ENCODE measurements at places on chromosomes 1 and 21. TPM values are rescaled to one million over a fixed set of nuclear protein-coding genes. Genes with fewer than 3 reads are reported as not detected.

- no peak overlapping the region for H3K27ac ChIP-seq
- no peaks in the 10 kb centered on the region for H3K36me3 ChIP-seq
- no peaks in the 10 kb centered on the region for H3K4me1 ChIP-seq
- no peak for DNase-seq
Measured at GRCh38 chr1:66207484-66207883, 326.5 kb upstream of the SGIP1 start.

DNA sequence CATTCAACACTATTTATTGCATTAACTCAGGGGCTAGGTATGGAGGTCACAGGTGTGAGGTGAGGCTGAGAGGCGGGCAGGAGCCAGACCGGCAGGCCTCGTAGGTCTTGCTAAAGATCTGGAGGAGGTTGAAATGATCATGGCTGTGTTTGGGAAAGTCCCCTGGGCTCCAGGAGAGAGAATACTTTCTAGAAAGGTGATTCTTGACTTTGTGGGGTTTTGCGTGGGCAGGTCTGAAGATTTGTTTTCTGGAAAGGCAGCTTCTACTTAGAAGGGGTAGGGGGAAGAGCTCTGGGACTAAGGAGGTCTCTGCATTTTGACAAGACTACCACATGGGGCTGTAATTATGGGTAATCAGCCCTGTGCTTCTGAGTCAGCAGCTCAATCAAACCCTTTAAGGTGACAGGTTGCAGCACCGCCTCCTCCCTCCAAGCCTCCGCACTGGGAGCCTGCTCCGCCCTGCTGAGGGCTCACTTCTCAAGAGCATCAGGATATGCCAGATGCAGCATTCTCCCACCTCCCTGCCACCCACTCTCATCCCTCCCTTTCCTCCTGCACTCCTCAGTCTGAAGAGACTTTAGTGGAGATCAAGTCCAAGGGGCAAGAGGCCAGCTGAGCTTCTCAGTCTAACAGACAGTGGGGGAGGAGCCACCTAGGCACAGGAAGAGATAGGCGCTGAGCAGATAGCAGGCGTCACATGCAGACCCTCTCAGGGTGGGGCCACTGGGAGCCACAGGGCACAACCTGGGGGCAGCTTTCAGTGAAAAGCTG lies 30.5 kb downstream of the SLC30A1 start:
- DNase-seq = no peak
- H3K4me3 ChIP-seq = no peak overlapping the region
- no peaks in the 10 kb centered on the region for H3K4me1 ChIP-seq
- no peak overlapping the region for H3K27ac ChIP-seq
- no peaks in the 10 kb centered on the region for H3K27me3 ChIP-seq
- H3K36me3 ChIP-seq = no peaks in the 10 kb centered on the region

- DNase-seq = no peak
- H3K4me3 ChIP-seq = no peak overlapping the region
- H3K36me3 ChIP-seq = no peaks in the 10 kb centered on the region
- peaks cover 11% of the 10 kb centered on the region for H3K4me1 ChIP-seq
- no peak overlapping the region for H3K27ac ChIP-seq
Measured at GRCh38 chr1:232611834-232612233, 18.1 kb downstream of the SIPA1L2 start.

DNA sequence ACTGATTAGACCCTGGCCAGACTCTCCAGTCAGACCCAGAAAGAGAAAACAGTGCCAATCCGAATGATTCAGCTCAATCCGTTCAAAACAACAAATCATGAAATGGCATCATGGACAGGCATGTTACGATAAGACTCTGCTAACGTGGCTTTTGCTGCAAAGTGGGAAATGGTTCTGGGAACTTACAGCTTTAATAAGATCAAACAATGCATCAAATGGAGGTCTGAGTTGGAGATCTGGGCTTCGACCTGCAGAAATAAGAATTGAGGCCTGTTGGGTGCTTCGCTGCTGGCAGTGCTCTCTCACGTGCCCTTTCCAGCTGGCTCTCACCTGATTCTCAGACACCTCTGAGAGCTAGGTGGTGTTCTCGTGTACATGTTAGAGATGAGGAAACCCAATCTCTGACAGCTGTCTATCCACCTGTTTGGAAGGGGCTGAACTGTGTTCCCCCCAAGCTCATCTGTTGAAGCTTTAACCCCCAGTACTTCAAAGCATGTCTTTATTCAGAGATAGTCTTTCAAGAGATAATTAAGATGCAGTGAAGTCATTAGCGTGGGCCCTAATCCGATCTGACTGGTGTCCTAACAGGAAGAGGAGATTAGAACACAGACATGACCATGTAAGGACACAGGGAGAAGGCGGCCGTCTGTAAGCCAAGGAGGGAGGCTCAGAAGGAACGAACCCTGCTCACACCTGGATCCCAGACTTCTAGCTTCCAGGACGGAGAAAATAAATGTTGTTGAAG lies 45.5 kb upstream of the ETS2 start:
- H3K27ac ChIP-seq = no peak overlapping the region
- H3K36me3 ChIP-seq = no peaks in the 10 kb centered on the region
- H3K27me3 ChIP-seq = no peaks in the 10 kb centered on the region
- DNase-seq = no peak
- no peak overlapping the region for H3K4me3 ChIP-seq

DNA sequence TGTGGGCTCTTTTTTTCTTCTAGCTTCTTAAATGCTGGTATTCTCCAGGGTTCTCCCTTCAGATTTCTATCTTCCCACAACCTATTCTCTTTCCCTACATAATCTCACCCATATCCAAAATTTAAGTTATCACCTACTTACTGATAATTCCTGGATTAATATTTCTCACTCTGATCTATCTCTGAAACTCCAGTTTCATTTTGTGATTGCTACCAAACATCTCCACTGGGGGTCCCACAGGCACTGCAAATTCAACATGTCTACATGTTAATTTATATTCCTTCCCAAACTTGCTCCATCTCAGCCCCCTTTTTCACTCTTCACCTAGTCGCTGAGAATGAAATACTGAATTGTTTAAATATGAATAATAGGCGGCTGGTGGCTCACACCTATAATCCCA lies 9.9 kb upstream of the C1orf141 start:
- H3K36me3 ChIP-seq = no peaks in the 10 kb centered on the region
- H3K27me3 ChIP-seq = no peaks in the 10 kb centered on the region
- H3K4me3 ChIP-seq = no peak overlapping the region
- no peak for DNase-seq

DNA sequence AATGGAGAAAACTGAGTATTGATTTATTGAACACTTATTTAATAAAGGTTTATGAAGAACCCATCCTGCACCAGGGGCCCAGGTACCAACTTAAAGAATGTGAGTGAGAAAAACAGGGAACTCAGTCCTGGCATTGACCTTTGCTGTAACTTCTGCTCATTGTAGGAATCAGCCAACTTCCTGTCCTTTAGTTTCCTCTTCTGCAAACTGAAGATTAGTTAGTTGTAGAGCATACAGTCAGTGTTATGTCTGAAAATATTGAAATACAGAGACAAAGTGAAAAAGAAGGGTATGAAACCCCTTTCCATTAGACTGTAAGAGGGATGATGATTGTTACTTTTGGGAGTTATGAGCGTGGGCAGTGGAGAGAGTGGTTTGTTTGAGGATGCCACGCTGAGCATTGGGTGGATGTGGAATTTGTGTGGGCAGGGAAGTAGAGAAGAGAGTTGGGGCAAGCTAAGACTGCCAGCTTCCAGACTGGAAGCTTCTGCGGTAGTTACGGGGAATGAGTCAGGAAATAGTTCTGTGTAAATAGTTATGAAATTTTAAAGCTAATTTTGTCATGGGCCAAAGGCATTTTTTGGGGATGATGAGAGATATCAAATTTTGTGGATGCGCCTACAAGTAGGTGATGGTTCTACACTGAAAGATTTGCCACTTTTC lies 89.2 kb downstream of the GPR88 start:
- peaks cover 33% of the 10 kb centered on the region for H3K4me1 ChIP-seq
- H3K4me3 ChIP-seq = no peak overlapping the region
- no peaks in the 10 kb centered on the region for H3K36me3 ChIP-seq
- H3K27ac ChIP-seq = no peak overlapping the region
- no peaks in the 10 kb centered on the region for H3K27me3 ChIP-seq

DNA sequence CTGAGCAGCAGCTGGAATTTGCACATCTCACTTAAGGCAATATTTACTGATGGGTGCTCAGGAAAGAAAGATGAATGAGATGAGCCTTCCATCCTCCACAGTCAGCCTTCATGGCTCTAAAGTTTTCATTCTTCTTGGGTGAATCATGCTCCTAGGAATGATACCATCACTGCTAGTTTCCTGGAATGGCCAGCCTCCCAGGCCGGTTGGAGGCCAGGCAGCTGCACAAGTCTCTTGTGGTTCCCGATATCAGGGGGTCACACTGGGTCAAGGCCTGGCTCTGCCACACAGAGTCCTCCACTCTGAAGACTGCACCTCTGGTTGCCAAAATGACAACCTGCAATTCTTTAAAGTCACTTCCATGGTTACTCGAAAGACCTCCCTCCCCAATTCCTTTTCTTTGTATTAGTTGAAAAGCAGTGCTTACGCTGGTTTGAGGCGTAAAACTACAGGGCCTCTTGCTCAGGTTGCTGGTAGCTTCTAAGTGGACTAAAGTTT lies 46.2 kb upstream of the PALMD start:
- H3K27ac ChIP-seq = peak overlapping the region; percentile 72
- H3K4me3 ChIP-seq = no peak overlapping the region
- H3K27me3 ChIP-seq = no peaks in the 10 kb centered on the region
- H3K36me3 ChIP-seq = no peaks in the 10 kb centered on the region
- H3K4me1 ChIP-seq = peaks cover 8% of the 10 kb centered on the region

GRCh38 chr1:156533568-156534220 lies 33.1 kb upstream of the MEF2D start:
- H3K4me3 ChIP-seq = no peak overlapping the region
- no peaks in the 10 kb centered on the region for H3K4me1 ChIP-seq
- H3K27ac ChIP-seq = no peak overlapping the region

- no peak for DNase-seq
- H3K27me3 ChIP-seq = no peaks in the 10 kb centered on the region
- no peaks in the 10 kb centered on the region for H3K4me1 ChIP-seq
- no peaks in the 10 kb centered on the region for H3K36me3 ChIP-seq
- H3K27ac ChIP-seq = no peak overlapping the region
Measured at GRCh38 chr1:88661188-88661587, 22.9 kb upstream of the PKN2 start.

GRCh38 chr21:29419422-29419821 lies 120.7 kb downstream of the BACH1 start:
- H3K4me3 ChIP-seq = no peak overlapping the region
- no peaks in the 10 kb centered on the region for H3K4me1 ChIP-seq

- DNase-seq = no peak
- peaks cover 9% of the 10 kb centered on the region for H3K4me1 ChIP-seq
- no peak overlapping the region for H3K4me3 ChIP-seq
- H3K27me3 ChIP-seq = no peaks in the 10 kb centered on the region
Measured at GRCh38 chr1:26009796-26010447, 11.7 kb upstream of the EXTL1 start.

- no peak overlapping the region for H3K27ac ChIP-seq
- DNase-seq = no peak
- H3K4me1 ChIP-seq = peaks cover 8% of the 10 kb centered on the region
- H3K27me3 ChIP-seq = no peaks in the 10 kb centered on the region
- H3K4me3 ChIP-seq = no peak overlapping the region
Measured at GRCh38 chr1:67952071-67952470, 98.4 kb downstream of the DIRAS3 start.

GRCh38 chr1:12141163-12141850 lies 25.5 kb upstream of the TNFRSF1B start:
- H3K4me1 ChIP-seq = peaks cover 10% of the 10 kb centered on the region
- no peak for DNase-seq
- no peaks in the 10 kb centered on the region for H3K36me3 ChIP-seq
- no peak overlapping the region for H3K27ac ChIP-seq

DNA sequence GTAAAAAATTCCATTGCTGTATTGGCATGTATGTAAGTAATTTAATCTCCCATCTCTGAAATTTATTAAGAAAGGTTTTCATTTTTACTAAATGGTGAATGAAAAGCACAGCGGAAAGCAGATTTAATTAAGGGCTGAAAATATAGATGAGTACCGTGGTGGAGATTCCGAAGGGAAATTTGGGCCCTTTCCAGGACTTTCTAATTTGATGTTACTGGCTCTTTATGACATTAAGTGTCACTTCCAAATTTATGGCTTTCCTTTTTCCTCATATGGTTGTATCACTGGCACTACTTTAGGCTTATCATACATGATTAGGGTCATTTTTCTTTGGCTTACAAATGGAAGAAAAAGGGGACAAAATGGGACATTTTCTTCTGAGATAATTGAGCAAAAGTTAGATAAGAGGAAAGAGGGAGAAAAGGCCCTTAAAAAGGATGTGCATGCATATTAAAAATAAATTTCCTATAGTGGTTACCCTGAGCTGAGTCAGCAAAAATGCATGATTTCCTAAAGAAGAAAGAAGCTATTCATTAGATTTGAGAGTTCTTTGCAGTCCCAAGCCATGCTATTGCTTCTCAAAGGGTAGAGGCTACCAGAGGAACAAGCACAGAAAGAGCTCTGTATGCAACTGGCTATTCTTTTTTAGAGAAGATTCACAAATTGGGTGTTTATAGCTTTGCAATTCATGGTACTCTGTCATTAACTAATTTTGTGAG lies 74.9 kb upstream of the CNIH3 start:
- H3K36me3 ChIP-seq = no peaks in the 10 kb centered on the region
- H3K4me1 ChIP-seq = no peaks in the 10 kb centered on the region
- H3K27me3 ChIP-seq = no peaks in the 10 kb centered on the region
- H3K4me3 ChIP-seq = no peak overlapping the region
- no peak for DNase-seq

- H3K36me3 ChIP-seq = peaks cover 34% of the 10 kb centered on the region
- no peaks in the 10 kb centered on the region for H3K4me1 ChIP-seq
- DNase-seq = no peak
- no peak overlapping the region for H3K4me3 ChIP-seq
- no peaks in the 10 kb centered on the region for H3K27me3 ChIP-seq
- no peak overlapping the region for H3K27ac ChIP-seq
Measured at GRCh38 chr1:52424231-52424636, 19.8 kb downstream of the PRPF38A start.

- peaks cover 7% of the 10 kb centered on the region for H3K27me3 ChIP-seq
- H3K36me3 ChIP-seq = no peaks in the 10 kb centered on the region
- H3K4me1 ChIP-seq = peaks cover 7% of the 10 kb centered on the region
- H3K4me3 ChIP-seq = no peak within 1 kb of the TSS
- peak within 1 kb of the TSS; percentile 63 for H3K27ac ChIP-seq
- peak; percentile 23 for DNase-seq
Measured at GRCh38 chr1:47023268-47024140, at the start of gene CYP4X1. CYP4X1 (plus strand) TSS chr1:47023669; CDS start chr1:47023818, 149 bp downstream.

- H3K4me3 ChIP-seq = no peak overlapping the region
- no peak for DNase-seq
- no peaks in the 10 kb centered on the region for H3K27me3 ChIP-seq
- no peaks in the 10 kb centered on the region for H3K36me3 ChIP-seq
Measured at GRCh38 chr1:221788466-221788865, 46.6 kb upstream of the DUSP10 start.

The OR6N1 gene
- not detected for total RNA-seq

The KLF17 gene
- not detected for total RNA-seq

The HAO2 gene
- total RNA-seq = 0.91 TPM

The TMPRSS3 gene
- 0.26 TPM for total RNA-seq

The ENAH gene
- total RNA-seq = 130 TPM

The NTNG1 gene
- 0.80 TPM for total RNA-seq

The GIPC2 gene
- total RNA-seq = 33.1 TPM

The DMBX1 gene
- total RNA-seq = not detected

The KLHDC9 gene
- total RNA-seq = 28.1 TPM

The TIAM1 gene
- total RNA-seq = 13.0 TPM

The GBP2 gene
- 13.8 TPM for total RNA-seq

The ARHGEF10L gene
- total RNA-seq = 36.0 TPM

All from adrenal gland (tissue), 19 donors.